ENCODE measurements at places on chromosomes 12 and 14.

- DNase-seq: no peak
These were observed 8.7 kb upstream of the AQP2 start for GRCh38 chr12:49941556-49942511.

DNA sequence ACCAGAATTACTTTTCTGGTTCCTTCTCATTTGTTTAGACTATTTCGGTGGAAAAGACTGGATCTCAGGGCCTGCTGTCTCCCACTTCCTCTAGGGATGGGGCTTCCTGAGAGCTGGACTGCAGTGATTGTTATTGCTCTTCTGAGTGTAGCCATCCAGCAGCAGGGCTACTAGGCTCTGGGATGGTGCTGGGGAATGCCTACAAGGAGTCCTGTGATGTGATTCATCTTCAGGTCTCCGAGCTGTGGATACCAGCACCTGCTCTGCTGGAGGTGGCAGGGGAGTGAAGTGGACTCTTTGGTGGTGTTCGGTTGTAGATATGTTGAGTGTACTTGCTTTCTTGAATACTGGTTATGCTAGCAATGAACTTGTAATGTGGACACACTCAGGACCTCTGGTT, 42.7 kb downstream of the AEBP2 start:
- no peak for DNase-seq

- no peak for DNase-seq
These were observed 233.1 kb downstream of the SLC25A21 start for GRCh38 chr14:36939265-36939664.

DNA sequence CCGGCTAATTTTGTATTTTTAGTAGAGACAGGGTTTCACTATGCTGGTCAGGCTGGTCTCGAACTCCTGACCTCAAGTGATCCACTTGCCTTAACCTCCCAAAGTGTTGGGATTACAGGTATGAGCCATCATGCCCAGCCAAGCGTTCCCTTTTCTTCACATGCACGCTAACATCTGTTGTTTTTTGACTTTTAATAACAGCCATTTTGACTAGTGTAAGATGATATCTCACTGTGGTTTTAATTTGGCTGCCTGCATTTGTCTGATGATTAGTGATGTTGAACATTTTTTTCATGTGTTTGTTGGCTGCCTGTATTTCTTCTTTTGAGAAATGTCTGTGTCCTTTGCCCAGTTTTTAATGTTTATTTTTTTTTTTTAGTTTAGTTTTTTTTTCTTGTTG, 10.2 kb upstream of the YARS2 start:
- no peak for DNase-seq

- DNase-seq: peak; percentile 28
These were observed 662 bp upstream of the NELL2 start for GRCh38 chr12:44876544-44877410.

- DNase-seq: no peak
These were observed 638.5 kb downstream of the MED13L start for GRCh38 chr12:115638733-115639647.

DNA sequence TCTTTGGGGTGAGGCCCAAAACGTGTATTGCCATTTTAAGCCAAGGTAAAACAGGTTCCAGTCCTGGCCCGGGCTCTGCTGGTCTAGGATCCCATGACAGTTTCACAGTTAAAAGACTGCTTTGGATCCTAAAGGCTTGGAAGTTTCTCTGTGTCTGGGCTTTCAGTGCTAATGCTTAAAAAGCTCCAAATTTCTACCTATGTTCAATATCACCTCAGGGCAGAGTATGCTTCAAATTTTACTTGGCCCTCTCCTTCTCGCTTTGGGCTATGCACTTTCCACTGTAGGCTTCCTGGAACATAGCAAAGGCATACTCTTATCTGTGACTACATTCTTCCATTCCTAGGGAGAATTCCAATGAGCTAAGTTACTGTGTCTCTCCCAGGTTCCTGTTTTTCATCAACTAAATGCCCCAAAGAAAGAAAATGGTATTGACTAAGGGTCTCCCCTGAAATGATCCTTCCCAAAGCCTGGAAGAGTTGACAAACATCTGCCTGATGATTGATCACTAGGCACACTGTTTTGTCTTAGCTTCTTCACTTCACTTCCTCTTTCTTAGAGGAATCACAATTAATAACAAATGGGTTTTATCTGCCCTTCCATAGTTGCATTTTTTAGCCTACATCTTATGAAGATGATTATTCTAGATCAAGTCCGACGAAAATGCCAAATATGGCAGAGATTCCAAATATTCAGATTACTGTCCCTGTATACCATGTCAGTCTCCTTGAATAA, 79.4 kb downstream of the TMTC2 start:
- DNase-seq: no peak

GRCh38 chr14:44109036-44109435, 398.0 kb downstream of the FSCB start:
- DNase-seq: no peak

DNA sequence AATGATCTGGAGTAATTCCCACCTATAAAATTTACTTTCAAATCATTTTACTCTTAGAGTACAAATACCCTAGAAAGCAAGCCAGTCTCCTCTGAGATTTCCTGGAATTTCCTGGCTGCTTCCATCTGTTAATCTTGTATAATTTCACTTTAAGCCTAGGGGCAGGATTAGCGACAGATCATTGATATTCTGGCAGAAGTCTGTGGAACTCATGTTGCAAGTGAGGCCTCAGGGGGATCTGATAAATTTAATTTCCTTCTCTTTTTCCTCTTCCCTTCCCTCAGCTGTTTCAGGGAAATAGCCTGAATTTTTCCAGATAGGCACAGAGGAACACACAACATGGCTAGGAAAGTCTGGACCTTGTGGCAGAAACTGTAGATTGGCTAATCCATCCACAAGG, 5.9 kb upstream of the KRT6A start:
- no peak for DNase-seq

DNA sequence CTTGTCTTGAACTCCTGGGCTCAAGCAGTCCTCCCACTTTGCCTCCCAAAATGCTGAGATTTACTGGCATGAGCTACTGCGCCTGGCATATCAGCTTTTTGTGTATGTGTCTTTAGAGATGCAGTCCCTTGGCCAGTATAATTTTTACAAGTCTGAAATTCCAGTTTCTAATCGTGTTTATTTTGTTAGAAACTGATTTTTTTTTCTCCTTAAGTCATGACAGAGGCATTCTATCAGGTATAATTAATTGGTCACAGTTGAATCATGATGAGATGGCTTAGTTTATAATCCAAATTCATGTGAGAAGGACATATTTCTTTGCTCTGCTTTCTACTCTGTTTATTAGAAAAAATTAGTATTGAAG, 98.9 kb downstream of the PCNX1 start:
- DNase-seq: no peak

GRCh38 chr14:96934638-96935330, 137.6 kb downstream of the VRK1 start:
- DNase-seq: no peak

DNA sequence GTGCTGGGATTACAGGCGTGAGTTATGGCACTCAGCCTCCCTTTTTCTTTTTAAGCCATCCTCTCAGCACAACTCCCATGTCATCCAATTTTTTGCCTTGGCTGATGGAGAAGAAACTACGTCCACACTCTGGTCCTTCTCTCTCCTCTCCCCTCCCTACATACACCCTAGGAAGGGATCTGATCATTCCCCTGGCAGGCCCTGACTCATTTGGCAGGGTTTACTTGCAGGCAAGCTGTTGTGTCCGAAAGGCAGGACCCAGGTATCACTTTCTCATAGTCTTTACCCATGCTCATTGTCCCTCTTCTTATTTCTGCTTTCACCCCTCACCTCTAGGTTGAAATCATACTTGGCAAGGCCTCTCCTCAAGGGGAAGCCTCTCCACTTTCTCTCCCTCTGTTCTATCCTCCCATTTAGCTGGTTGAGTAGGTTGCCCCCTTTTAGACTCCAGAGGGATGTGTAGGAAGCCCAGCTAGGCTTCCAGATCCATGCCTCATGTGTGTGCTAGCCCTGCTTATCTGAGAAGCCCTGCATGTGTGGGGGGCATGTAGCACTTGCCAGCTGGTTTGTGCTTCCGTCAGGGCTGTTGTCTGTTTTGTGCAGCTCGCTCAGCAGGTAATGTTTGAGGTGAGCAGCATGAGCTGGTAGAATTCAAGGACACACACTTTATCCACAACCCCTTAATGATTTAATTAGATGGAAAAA, 14.8 kb downstream of the GPR19 start:
- DNase-seq: no peak

GRCh38 chr12:101027200-101027599, 182.8 kb downstream of the SLC5A8 start:
- DNase-seq: no peak

DNA sequence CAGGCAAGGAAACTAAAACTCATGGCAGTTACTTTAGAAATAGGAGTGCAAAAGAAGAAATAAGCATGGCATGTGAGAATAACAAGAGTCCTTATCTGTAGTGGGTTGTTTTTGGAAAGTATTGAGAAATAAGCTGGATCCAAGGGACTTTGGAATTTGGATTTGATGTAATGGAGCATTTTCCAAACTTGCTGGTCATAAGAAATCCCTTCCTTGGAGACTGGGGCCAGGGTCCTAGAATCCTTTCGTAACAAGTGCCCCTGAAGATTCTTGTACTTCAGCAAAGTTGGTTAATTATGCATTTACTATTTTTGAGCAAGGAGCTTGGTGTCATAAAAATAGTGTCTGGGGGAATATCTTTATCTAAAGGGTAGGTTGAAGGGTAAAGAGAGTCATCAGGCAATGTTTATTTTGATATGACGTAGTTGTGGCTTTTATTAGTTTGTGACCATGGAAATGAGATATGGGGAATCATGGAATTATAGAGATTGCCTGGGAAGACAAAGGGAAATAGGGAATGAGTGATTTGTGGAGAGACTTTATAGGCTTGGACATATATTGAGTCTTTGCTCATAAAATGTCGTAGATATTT, 53.9 kb downstream of the WNK1 start:
- no peak for DNase-seq

- DNase-seq: peak; percentile 84
These were observed at the start of gene NUAK1 for GRCh38 chr12:106138633-106139421. Gene NUAK1, minus strand, starts transcription at chr12:106138954. Its CDS starts 301 bp downstream, at chr12:106138653.

- no peak for DNase-seq
These were observed 593.0 kb downstream of the VRK1 start for GRCh38 chr14:97390096-97390724.

DNA sequence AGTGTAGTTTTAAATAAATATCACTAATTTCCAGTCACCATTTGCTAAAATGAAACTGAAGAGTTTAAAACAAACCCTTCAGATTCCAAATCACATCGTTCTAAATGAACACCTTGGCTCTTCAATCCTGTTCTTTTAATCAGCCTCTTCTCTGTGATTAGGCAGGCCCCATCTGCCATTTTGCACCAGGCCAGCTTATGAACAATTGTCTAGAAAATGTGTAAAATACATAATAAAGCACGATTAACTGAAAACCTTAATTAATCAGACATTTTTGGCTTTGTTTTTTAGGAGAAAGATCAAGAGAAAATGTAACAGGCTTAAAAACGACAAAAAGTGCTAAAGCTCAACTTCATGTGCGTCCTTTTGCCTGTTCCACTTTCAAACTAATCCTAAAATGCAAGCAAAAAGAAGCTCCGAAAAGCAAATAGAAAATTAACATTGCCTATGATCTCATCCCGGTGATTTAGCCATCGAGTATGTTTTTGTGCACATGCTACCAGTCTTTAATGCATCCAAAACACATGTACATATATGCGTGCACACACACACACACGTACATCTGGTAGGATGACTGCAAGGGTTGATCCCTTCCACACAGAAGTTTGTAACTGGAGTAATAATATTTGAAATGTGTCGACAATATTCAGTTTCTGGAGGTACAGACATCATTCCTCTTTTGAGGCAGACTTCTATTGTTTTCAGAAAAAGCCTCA, 288.6 kb downstream of the FOXN3 start:
- DNase-seq: no peak

DNA sequence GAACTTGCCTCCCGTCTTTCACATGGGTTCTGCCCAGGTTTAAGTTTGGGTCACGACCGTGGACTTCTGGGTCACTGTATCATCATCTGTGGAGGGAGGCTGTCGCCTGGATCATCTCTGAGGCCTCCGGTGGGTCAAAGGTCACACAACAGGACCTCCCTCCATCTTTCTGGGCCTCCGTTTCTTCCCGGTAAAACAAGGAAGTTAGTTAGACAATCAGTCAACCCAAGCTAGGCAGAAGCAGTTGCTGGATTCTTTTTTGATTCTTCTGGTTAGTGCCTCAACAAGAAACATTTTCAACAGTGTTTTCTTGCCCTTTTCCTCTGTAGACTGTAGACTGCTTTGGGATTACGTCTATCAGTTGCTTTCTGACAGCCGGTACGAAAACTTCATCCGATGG, 186.6 kb upstream of the BCL2L14 start:
- no peak for DNase-seq

- DNase-seq: no peak
These were observed 518.7 kb downstream of the TMEM121 start for GRCh38 chr14:106044949-106045596.

DNA sequence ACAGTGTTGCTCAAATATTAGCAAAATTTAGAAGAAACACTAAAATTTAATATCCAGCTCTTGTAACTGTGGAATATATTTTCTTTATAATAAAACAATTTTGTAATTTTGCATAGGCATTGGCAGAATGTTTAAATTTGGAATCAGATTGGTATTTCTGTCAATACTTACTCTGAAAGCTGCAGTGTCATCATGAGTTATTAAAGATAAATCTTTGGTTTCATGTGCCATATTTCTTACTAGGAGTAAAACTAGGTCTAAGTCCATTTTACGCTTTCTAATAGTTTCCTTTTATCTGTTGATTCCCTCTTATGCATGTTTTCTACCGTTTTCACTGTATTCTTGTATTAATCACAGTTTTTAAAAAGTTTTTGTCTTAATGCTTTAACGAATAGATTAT, 49.7 kb downstream of the CCDC91 start:
- DNase-seq: no peak

DNA sequence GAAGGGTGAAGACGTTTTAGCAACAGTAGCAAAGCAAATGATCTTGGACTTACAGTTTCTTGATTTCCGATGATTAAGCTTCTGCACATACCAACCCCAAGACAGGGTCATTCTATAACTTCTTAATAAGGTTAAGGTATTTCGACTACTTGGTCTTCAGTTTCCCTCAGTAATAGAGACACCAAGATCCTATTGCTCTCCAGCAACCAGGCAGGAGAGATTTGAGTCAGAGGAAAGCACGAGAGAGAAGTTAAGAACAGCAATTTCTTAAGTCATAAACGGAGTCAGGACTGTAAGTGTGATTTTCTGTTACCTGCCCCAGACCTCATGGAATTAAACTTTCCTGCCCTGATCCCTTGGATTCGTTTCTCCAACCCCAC, 215.6 kb downstream of the TTC8 start:
- DNase-seq: no peak

- DNase-seq: no peak
These were observed 170.0 kb upstream of the SLC16A7 start for GRCh38 chr12:59425798-59426197.

GRCh38 chr12:106962286-106962685, 6.6 kb downstream of the TMEM263 start:
- no peak for DNase-seq

GRCh38 chr14:29749327-29749726, 178.3 kb downstream of the PRKD1 start:
- DNase-seq: no peak

Measured in MM.1S (cell line).